Activated naive CD8-positive, alpha-beta T cell treated with anti-CD3 and anti-CD28 coated beads, Interleukin-2, amount 50 U/mL, for 16 hours (primary cell): ENCODE measurements at places on chromosomes 11 and 22.
A peak's percentile ranks its signal among the peaks of the same experiment; 100 is the strongest.

GRCh38 chr11:72069787-72070251 is 10.5 kb downstream of the NUMA1 start:
- no peak for DNase-seq

GRCh38 chr11:64331569-64332371 is 8.2 kb upstream of the CCDC88B start:
- no peak for DNase-seq

GRCh38 chr22:29834046-29834445 is 4.0 kb downstream of the ASCC2 start:
- no peak for DNase-seq

- no peak for DNase-seq
Measured at GRCh38 chr11:57630171-57630570, 19.5 kb downstream of the YPEL4 start.

DNA sequence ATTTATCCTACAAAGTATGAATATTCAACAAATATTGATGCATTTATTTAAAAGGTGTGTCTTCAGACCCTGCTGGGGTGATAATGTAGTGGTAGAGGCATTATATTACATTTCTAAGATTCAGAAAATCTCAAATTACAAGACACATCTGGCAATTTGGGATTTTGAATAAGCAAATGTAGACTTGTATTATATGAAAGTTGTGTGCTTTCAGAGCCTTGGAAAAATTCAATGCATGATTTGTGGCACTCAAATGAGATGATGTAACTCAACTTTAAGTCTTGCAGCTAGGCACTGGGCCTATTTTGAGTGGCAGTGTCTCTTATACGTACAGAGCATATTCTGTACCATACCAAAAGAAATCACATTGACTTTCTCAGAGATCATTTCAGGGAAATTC is 214.4 kb downstream of the ETS1 start:
- DNase-seq: no peak

- DNase-seq: no peak
Measured at GRCh38 chr11:128732471-128733277, 38.8 kb downstream of the FLI1 start.

GRCh38 chr22:49052023-49052538 is 775.6 kb downstream of the BRD1 start:
- DNase-seq: no peak

- no peak for DNase-seq
Measured at GRCh38 chr22:35746248-35746647, 28.6 kb downstream of the APOL5 start.

DNA sequence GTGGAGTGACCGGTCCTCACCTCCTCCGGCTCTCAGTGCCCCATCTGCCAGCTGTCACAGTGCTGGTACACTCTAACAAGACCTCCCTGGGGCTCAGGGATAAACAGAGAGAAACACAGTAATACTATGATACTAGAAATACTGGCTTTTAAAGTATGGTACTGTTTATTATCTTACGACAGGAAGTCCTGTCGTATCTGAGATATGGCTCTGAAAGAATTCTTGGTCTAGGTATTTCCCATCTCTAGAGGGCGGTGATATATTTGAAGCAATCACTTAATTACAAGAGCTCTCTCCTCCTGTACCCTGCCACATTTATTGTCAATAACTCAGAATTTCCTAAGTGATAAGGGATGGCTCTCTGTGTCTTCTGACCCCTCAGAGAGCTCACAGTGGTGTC is 119.1 kb downstream of the RRM1 start:
- no peak for DNase-seq

- DNase-seq: no peak
Measured at GRCh38 chr22:29647954-29648737, 44.7 kb downstream of the NF2 start.

DNA sequence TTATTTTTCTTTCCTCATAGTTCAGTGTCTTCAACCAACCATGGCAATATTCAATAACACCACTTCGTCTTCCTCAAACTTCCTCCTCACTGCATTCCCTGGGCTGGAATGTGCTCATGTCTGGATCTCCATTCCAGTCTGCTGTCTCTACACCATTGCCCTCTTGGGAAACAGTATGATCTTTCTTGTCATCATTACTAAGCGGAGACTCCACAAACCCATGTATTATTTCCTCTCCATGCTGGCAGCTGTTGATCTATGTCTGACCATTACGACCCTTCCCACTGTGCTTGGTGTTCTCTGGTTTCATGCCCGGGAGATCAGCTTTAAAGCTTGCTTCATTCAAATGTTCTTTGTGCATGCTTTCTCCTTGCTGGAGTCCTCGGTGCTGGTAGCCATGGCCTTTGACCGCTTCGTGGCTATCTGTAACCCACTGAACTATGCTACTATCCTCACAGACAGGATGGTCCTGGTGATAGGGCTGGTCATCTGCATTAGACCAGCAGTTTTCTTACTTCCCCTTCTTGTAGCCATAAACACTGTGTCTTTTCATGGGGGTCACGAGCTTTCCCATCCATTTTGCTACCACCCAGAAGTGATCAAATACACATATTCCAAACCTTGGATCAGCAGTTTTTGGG is at the start of gene OR51T1:
TSS of gene OR51T1 (plus strand) at position 41 of the 641 bp plus-strand sequence. CDS start at position 41, 0 bp downstream.
- DNase-seq: no peak

DNA sequence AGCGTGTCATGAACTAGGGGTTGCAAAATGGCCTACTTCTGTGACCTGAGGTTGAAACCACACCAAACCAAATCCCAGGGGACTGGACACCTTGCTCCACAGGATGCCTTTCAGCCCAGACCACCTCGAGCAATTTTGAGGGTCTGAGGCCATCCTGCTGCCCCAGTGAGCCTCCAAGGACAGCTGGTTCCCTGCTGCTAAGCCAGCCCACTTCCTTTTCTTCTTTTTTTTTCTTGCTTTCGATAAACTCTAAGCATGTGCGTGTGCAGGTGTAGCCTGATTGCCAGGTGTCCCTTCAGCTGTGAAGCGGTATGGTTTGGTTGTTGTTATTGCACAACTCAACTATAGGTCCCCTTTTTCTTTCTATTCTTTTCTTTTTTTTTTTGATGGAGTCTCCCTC is 2.7 kb downstream of the CRYBB1 start:
- DNase-seq: no peak

GRCh38 chr11:117664897-117665296 is 132.1 kb downstream of the DSCAML1 start:
- DNase-seq: no peak

GRCh38 chr11:114044042-114044871 is 15.3 kb upstream of the ZBTB16 start:
- no peak for DNase-seq

GRCh38 chr22:42863349-42863961 is 6.4 kb upstream of the ARFGAP3 start:
- peak; percentile 49 for DNase-seq

DNA sequence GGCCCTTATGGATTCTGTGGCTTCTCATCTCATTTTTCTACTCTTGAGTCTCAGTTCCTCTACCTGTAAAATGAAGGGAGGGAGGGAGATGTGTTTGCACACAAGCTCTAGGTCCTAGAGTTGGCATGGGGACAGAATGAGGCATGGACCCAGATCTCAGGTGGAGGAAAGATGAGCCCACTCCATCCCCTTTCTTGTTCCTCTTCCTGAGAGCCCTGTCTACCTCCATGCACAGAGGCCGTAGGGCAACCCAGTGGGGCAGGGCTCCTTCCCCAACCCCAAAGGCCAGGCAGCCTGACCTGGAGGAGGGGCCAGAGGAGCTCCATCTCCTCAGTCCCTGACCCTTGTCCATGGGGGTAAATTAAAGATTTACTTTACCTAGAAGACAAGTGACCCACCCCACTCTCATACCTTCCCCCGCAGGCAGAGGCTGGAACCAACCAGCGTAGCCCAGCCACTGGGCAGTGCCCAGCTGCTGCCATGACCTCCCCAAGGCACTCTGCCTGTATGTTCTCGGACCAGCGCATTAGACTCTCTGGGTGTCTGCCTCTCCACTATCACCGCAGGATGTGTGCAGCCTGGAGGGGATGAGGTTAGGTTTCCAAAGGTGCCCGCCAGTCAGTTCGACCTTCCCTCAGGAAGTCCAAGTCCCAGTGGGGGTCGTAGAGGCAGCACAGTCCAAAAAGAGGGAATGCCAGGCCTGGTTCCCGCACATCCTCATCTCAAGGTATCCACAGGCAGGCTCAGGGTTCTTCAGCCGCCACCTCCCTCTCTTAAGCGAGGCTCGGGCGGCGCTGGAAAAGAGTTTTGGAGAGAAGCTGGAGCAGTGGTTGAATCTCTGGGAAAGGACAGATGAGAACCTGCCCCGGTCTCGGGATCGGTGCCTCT is 3.0 kb downstream of the SMTN start:
- DNase-seq: no peak

GRCh38 chr22:20574920-20575353 is 67.5 kb downstream of the MED15 start:
- no peak for DNase-seq

DNA sequence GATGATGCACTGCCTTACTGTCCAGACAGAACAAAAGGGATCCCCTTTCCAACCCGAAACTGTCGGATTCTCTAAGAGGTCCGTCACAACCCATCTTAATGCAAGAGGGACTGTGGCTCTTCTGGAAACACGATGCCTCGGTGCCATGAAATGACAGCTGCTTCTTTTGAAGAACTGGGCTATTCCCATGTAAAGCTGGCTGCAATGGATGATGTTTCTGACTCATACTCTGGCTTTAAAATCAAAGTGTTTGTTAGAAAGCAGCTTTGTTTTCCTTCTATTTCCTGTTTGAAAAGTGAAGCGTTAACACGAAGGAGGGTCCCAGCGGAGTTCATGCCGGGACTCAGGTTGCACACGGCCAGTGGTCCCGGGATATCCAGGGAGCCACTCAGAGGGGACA is 3.1 kb downstream of the TP53AIP1 start:
- DNase-seq: no peak

GRCh38 chr11:22521226-22521625 is 104.4 kb downstream of the FANCF start:
- no peak for DNase-seq

DNA sequence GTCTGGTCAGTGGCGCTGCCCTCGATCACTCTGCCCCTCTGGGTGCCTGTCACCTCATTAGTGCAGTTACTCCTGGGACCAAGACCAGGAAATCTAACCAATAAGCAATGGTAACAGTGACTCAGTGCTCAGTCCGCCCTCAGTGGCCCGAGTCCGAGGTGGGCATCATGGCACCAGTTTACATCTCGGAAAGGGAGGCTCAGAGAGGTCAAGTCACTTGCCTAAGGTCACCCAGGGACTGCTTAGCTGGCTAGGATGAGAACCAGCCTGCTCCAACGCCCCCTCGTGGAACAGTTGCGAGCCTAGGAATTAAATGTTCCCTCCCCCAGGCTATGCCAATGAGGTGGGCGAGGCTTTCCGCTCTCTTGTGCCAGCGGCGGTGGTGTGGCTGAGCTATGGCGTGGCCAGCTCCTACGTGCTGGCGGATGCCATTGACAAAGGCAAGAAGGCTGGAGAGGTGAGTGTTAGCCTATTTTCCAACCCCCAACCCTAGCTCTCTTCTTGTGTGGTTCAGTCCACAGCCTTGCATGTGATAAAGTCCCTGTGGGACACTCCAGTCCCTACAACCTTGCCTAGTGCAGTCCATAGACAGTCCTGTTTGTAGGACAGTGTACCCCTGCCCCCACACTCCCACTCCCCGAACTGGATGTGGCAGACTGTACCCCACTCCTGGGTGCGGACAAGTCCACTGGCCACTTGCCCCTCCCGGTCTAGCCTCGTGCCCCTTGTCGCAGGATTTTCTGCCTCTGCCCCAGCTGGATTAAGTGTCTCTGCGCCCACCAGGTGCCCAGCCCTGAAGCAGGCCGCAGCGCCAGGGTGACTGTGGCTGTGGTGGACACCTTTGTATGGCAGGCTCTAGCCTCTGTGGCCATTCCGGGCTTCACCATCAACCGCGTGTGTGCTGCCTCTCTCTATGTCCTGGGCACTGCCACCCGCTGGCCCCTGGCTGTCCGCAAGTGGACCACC is 1.1 kb downstream of the MTFP1 start:
- peak; percentile 72 for DNase-seq

DNA sequence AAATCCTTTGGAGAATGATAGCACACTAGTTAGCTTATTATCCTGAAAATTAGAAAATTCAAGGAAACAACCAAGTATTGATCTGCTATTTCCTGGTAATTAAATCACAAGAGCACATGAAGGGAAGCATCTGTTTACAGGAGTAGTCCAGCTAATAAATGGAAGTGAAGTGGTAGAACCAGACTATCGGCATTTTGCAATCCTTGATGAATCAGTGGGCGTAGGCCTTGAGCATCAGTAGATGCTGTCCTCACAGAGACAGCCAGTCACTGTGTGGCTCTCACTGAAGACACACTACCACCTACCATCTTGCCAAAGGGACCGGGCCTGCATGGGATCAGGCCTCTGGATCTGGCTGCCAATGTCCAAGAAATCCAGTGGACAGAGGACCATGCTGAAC is 69.8 kb downstream of the FBLN1 start:
- DNase-seq: no peak

- DNase-seq: no peak
Measured at GRCh38 chr11:93611836-93612677, 49.4 kb upstream of the CEP295 start.

DNA sequence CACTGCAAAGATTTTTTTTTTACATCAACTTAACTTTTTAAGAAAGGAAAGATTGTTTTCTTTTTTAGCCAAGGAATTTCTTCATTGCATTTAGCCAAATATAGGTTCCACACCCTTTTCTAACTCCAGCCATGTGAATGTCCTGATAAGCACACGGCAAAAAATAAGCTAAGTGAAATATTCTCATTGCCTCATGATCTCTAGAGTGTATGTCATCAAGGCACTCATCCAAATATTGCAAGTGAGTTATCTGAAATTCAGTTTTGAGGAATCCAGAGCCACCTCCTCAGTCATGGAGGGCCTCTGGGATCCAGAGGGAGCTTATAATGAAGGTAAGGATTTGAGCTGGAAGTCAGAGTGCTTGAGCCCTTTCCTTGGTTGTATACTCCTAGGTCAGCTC is 80.0 kb downstream of the BLID start:
- DNase-seq: no peak

DNA sequence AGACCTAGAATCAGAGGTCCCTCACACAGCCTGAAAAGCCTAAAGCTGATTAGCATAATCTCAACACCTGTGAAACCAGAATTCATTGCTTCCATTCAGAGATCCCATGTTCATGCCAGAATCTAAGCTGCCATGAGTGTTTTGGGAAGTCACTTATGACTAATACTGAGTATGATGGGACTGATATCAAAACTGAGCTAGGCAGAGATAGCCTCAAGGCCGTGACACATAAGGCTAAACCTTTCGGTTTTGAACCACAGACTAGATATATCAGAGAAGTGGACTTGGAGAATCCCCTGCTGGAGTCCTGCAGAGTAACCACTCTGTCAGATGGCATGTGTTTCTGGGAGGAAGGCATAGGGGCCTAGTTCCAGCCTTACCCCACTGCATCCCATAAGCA is 23.1 kb upstream of the GLYATL2 start:
- DNase-seq: no peak

- no peak for DNase-seq
Measured at GRCh38 chr11:28636033-28636432, 527.8 kb downstream of the METTL15 start.

- no peak for DNase-seq
Measured at GRCh38 chr22:22037229-22037628, 54.6 kb upstream of the TOP3B start.

DNA sequence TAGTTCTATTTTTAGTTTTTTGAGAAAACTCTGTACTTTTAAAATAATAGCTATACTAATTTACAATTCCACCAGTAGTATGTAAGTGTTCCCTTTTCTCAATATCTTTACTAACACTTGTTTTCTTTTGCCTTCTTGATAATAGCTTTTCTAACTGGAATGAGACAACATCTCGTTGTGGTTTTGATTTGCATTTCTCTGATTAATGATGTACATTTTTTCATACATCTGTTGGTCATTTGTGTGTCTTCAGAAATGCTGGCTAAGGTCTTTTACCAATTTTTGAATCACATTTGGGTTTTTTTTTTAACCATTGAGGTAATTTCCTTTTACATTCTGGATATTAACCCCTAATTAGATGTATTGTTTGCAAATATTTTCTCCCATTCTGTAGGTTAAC is 258.9 kb downstream of the DYNC2H1 start:
- DNase-seq: no peak
